SJCRH30 (cell line): ENCODE measurements at places on chromosomes 2 and 18. TPM values are rescaled to one million over a fixed set of nuclear protein-coding genes. Genes with fewer than 3 reads are reported as not detected.

MAP2 gene
- total RNA-seq: 59.3 and 63.3 TPM in 2 replicates

KATNAL2 gene
- total RNA-seq: 4.2 and 5.1 TPM in 2 replicates

MC5R gene
- total RNA-seq: not detected in 2 replicates

ASAP2 gene
- total RNA-seq: 27.8 and 32.6 TPM in 2 replicates

RBKS gene
- 0.20 and 0.51 TPM in 2 replicates for total RNA-seq

COL3A1 gene
- 19.2 and 19.3 TPM in 2 replicates for total RNA-seq

ZDBF2 gene
- total RNA-seq: 25.6 and 27.7 TPM in 2 replicates

NTSR2 gene
- not detected in 2 replicates for total RNA-seq

SELENOI gene
- total RNA-seq: 57.3 and 63.0 TPM in 2 replicates

CIB4 gene
- not detected in 2 replicates for total RNA-seq
